ENCODE measurements at places on chromosomes 12 and 14.

GRCh38 chr12:106865683-106866082 is 90.0 kb upstream of the TMEM263 start:
- no peak for DNase-seq

DNA sequence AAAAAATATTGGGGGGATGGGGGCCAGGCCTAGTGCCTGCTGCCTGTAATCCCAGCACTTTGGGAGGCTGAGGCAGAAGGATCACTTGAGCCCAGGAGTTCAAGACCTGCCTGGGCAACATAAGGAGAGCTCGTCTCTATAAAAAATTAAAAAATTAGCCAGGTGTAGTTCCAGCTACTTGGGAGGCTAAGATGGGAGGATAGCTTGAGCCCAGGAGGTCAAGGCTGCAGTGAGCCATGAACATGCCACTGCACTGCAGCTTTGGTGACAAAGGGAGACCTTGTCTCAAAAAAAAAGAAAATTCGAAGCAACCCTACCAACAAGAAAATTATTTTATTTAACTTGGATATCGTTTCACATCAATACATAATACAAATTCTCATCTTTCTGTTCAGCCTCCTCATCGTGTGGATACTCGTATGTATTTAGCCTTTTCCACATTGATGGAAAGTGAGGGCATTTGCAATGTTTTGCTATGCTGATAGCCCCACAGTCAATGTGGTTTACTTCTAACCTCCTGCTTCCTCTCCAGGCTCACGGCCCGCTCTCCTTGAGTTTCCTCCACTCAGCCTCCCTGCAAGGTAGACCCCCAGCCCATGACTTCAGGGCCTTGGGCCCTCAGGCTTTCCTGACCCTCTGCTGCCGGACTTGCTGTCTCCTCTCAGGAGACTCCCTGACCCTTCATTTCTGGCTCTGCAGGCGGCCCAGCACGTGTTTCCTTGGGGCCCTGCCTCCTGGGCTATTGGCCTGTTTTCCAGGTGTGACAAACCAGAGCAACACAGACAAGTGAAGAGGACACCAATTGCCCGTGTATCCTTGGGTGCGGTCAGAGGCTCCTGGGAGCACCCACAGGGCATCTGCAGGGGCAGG is 54.8 kb downstream of the NFKBIA start:
- DNase-seq = no peak

DNA sequence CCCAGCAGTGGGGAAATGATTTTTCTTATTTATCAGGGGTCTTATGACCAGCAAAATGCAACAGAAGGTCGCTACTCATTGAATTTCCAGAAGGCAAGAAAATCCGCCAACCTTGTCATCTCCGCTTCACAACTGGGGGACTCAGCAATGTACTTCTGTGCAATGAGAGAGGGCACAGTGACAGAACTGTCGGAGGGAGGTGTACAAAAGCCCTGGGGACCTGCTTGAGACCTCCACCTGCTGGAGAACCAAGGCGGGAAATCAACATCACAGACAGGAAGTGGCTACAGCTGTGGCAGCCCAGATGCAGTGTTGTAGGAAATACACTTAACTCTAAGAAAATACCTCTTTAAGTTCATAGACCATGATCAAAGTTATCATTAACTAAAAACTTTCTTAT is 250.9 kb upstream of the OR4E1 start:
- no peak for DNase-seq

GRCh38 chr14:95387826-95388445 is 68.2 kb upstream of the CLMN start:
- DNase-seq = no peak

- DNase-seq = no peak
Observed at GRCh38 chr12:124131659-124132058, 158.6 kb downstream of the ZNF664 start.

- DNase-seq = no peak
Observed at GRCh38 chr14:104436047-104436591, 143.4 kb upstream of the C14orf180 start.

- no peak for DNase-seq
Observed at GRCh38 chr14:91750634-91751198, 18.8 kb upstream of the CATSPERB start.

DNA sequence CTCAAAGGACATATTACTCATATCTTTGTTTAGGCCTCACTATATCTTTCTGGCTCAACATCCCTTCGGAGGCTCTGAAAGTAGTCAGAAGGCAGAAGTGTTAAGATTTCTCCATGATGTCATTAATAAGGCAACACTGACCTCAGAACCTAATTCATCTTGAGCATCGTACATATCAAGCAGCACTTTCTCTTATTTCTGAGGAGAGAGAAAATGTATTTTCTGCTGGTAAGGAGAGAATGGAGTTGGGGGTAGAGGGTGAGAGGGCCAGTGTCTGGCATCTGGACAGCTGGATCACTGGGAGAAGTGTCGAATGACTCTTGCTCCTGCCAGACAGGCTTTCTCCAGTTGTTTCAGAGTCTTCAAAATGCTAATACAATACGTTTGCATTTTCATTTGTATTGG is 213.2 kb upstream of the PRICKLE1 start:
- no peak for DNase-seq

GRCh38 chr14:36515105-36515593 is 4.9 kb downstream of the NKX2-1 start:
- peak; percentile 76 for DNase-seq

DNA sequence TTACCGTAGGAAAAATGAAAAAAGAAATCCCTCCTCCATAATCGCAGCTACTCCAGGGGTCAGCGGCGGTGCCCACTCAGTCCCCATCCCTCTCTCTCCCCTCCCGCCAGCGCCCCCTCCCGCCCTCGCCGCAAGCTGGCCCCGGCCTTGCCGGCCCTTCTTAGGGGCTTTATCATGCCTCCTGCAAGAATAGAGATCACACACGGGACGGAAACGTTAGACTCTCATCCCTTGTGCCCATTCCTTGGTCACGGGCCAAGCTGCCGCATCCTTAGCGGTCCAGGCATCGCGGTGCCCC is 692 bp upstream of the COX14 start:
- no peak for DNase-seq

DNA sequence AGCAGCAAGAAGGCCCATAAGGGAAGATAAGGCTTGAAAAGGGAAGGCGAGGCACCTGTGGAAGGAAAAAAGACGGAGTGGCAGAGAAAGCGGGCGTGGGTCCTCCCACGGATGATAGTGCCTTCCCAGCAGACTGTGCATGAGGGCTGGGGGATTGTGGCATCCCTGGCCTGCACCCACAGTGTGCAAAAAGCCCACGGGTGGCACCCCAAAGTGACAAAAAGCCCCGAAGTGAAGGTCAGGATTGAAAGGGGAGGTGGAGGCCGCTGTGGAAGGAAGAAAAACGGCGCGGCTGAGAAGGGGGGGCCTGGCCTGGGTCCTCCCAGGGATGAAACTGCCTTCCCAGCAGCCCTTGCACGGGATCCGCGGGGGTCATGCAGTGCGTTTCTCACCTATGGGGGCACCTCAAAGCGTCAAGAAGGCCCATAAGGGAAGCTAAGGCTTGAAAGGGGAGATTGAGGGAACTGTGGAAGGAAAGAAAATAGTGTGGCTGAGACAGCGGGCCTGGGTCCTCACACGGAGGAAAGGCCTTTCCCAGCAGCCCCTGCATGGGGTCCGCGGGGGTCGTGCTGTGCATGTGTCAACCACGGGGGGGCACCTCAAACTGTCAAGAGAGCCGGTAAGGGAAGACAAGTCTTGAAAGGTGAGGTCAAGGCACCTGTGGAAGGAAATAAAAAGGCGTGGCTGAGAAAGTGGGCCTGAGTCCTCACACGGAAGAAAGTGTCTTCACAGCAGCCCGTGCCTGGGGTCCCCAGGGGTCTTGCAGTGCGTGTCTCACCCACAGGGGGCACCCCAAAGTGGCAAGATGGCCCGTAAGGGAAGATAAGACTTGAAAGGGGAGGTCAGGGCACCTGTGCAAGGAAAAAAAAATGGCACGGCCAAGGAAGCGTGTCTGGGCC is 274.1 kb downstream of the ALG10 start:
- no peak for DNase-seq

DNA sequence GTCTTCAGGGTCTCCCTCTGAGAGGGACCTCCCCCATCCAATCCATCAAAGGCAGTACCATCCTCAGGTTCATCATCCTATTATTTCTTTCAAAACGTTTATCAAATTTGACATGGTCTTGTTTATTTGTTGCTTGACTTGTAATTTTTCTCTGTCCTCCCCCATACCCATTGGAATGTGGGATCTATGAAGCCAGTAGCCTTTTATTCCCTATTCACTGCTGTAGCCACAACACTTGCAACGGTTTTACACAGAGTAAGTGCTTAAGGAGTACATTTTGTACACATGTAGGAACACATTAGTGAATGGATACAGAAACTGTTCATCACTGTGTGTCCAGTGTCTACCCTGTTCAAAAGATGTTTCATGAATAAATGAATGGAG is 41.5 kb downstream of the IGF1 start:
- no peak for DNase-seq

- DNase-seq = no peak
Observed at GRCh38 chr12:42791399-42791798, 201.9 kb upstream of the PRICKLE1 start.

DNA sequence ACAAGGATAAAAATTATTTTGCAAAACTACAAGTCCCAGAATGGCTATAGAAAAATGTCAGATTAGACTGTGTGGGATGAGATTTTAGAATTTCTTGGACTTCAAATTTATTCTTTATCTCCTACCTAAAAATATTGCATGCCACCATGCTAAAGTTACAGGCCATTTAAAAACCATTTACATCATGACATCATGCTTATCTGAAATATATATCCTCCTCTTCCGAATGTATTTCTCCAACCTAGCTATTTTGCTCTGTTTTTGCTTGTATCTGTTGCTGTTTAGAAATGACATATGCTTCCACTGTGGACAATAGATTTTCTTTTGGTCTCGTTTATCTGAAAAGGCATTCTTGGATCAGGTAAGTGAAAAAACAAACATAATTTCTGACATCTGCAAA is 471.7 kb downstream of the LRFN5 start:
- DNase-seq = no peak

DNA sequence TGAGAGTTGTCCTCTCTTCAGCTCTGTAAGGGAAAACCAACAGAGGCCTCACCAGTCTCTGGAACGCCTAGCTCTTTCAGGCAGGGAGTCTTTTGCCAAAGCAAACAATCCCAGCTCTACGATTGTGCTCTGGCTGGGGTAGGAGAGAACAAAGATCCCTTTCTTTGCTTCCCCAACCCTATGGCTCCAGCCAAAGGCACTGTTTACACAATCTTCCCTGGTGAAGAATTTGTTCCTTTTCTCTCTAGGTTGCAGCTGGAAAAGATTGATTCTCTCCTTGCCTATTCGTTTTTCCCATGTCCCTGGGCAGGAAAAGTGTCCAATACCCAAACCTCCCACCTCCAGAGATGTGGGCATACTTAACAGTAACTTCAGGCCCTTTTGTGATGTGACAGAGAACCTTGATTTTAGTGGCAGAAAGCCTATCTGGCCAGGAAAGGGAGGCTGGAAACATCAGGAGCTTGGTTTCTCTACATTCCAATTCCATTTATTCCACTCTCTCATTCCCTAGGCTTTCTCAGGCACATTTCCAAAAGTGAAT is 16.8 kb downstream of the ATP5MC2 start:
- DNase-seq = peak; percentile 84

- DNase-seq = no peak
Observed at GRCh38 chr12:13183620-13184019, 12.9 kb upstream of the EMP1 start.

- peak; percentile 84 for DNase-seq
Observed at GRCh38 chr14:35320472-35320871, 28.3 kb downstream of the PSMA6 start.

DNA sequence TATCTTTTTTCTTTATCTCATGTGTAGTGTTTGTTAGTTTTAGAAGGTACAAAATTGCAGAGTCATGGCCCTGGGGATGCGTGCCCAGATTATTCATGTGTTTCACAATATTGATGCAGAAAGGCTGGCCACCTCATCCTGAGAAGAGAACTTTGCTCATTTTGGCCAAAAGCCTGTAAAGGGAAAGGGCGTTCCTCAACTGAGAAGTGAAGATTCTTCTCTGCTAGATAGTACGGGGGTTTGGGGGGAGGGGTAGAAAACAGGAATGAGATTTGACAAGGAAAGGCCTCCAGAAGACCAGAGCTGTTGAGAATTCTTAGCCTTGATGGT is 1.7 kb downstream of the MGST1 start:
- no peak for DNase-seq

DNA sequence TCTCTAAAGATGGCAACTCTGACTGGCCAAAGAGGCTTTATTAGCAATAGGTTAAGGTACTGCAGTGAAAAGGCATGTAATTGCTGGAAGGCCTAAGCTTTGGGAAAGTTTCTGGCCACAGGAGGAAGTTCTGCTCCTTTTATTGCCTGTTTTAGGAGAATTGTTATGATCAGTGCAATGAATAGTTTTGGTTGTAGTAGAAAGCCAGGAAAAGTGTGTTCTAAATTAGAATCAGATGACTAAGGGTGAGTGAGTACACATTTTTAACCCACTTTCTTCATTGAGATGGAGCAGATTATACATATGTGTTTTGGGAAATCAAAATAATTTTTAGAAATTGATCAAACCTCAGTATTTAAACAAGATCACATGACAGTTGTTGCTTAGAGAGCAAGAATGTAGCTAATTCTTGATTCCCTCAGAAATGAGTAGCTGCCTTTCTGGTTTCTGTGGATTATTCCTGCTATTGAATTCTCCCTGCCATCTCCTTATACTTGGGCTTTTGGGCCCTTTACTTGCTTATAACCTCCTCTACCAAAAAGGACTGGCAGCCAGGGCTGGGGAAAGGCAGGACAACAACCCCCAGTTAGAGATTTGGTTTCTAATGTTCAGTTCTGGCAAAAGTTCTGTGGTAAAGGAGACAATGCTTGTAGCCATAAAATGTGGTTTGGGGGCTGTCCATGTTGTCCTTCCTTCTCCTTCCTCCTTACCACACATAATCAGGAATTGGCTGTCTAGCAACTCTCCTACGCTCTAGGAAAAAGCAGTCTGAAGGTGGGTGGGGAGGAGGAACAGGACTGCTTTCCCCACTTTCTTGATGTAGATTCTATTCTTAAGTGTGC is 217.1 kb downstream of the SLC38A4 start:
- no peak for DNase-seq
